Neural progenitor cell (in vitro differentiated cells): ENCODE measurements at places on chromosomes 6 and 20.

- H3K4me1 ChIP-seq = peaks cover 48% of the 10 kb centered on the region
- no peaks in the 10 kb centered on the region for H3K27me3 ChIP-seq
- no peak for DNase-seq
- H3K4me3 ChIP-seq = no peak overlapping the region
- H3K27ac ChIP-seq = no peak overlapping the region
- H3K36me3 ChIP-seq = no peaks in the 10 kb centered on the region
These were observed 152.9 kb downstream of the JARID2 start for GRCh38 chr6:15398633-15399275.

DNA sequence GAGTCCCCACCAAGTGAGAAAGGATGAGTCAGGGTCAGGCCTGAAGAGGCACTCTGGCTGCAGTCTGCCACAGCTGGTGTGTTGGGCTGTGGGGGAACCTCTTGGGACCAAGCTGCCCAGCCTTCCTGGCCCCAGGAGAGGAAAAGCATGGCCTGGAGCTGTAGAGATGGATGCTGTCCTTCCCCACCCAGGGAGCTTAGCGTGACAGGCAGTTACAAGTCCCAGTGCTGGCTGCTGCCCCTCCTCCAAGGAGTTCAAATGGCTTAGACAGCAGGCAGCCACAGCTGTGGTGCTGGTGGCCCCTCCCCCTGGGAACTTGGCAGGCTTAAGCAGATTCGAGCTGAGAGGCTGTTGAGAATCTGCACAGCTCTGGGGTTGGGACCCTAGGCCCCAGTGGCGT is 253.2 kb downstream of the PLCB1 start:
- H3K27ac ChIP-seq = no peak overlapping the region
- H3K27me3 ChIP-seq = no peaks in the 10 kb centered on the region
- no peaks in the 10 kb centered on the region for H3K36me3 ChIP-seq
- H3K4me3 ChIP-seq = no peak overlapping the region
- H3K4me1 ChIP-seq = peaks cover 40% of the 10 kb centered on the region

DNA sequence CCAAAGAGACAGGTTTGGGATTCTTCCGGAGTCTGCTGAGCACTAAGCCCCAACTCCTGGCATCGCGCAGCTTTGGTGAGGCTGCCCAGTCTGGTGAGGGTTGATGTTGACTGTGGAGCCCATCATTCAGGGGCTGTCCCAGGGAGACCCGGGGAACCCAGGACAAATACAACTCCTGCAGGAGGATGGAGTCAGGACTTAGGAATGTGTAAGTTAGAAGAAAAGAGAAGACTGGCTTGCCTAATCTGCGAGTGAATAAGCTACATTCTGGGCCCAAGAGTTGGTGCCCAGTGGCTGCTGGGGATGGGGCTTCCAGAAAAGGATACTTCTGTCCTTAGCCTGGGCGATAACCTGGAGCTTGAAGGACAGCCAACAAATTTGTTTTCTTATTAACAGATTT is 47.9 kb downstream of the STK35 start:
- no peaks in the 10 kb centered on the region for H3K4me1 ChIP-seq
- no peak overlapping the region for H3K27ac ChIP-seq
- H3K36me3 ChIP-seq = no peaks in the 10 kb centered on the region
- H3K4me3 ChIP-seq = no peak overlapping the region

DNA sequence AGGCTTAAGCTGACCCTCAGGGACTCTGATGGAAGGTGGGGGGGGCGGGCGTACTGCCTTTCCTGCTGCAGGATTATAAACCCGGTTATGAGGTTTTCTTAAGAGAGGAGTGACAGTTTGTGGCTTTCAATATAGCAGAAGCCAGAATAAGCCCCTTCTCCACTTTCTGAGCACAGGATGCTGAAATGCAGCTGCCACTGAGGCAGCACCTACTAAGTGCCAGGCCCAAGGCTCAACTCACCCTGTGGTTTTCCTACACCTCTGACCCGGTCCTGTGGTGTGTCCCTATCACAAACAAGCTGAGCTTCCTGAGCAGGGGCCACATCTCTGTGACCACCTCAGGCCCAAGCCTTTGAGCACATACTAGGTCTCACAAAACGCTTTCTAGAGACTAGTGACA is 59.6 kb upstream of the NFATC2 start:
- DNase-seq = no peak
- no peak overlapping the region for H3K27ac ChIP-seq
- peaks cover 4% of the 10 kb centered on the region for H3K4me1 ChIP-seq

DNA sequence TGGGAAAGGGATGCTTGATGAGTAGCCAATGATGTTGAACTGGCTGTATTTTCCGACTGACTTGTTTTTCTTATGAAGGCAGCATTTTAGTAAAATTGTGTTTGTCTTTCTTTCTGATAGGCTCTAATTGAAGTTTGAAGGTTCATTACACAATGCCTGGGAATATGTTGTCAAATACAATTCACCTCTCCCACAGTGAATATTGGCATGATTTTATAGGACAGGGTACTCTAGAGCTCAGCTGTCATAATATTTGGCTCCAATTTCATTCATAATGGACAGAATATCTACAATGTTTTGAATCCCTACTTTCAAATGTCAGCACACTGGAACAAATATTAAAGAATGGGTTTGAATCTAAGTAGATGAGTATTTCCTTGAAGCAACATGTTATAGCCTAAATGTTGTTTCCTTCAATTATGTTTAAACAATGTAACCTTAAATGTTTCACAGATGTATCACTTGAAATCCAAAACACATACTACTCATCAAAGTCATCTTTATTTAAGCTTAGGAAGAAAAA is 81.4 kb downstream of the LAMA2 start:
- H3K27me3 ChIP-seq = no peaks in the 10 kb centered on the region
- no peaks in the 10 kb centered on the region for H3K36me3 ChIP-seq
- no peaks in the 10 kb centered on the region for H3K4me1 ChIP-seq
- H3K4me3 ChIP-seq = no peak overlapping the region
- DNase-seq = no peak

GRCh38 chr20:14264869-14265268 is 72.5 kb downstream of the FLRT3 start:
- no peaks in the 10 kb centered on the region for H3K36me3 ChIP-seq
- H3K4me3 ChIP-seq = no peak overlapping the region
- H3K4me1 ChIP-seq = no peaks in the 10 kb centered on the region
- no peaks in the 10 kb centered on the region for H3K27me3 ChIP-seq

DNA sequence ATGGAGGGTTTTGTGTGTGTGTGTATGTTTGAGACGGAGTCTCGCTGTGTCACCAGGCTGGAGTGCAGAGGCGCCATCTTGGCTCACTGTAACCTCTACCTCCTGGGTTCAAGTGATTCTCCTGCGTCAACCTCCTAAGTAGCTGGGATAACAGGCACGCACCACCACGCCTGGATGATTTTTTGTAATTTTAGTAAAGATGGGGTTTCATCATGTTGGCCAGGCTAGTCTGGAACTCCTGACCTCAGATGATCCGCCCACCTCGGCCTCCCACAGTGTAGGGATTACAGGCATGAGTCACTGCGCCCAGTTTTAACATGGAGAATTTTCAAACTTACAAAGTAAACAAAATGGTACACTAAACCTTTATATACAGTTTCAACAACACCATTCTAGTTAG is 22.8 kb downstream of the AMD1 start:
- H3K27me3 ChIP-seq = no peaks in the 10 kb centered on the region
- H3K4me1 ChIP-seq = no peaks in the 10 kb centered on the region
- DNase-seq = no peak

DNA sequence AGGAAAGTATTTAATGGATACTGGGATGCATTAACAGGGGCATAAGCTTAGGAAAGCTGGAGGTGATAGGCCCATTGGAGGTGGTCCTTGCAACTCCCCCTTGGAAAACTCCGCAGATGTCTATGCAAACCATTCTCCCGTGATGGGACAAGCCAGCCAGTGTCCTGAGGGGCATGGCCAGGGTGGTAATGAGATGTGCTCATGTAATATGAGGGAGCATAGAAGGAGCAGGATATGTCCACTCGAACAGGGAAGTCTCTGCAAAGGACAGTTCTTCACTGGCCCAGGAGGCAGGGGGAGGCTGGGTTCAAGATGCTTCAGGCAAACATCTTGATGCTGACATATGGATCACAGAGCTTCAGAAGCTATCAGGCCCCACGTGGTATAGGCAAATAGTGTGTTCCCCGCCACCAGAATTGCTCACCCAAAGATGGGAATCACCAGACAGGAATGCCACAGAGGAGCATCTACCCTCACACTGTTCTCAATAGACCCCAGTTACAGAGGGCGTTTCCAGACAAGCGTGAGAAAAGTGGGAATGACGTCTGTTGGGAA is 201.6 kb upstream of the CDH4 start:
- H3K27ac ChIP-seq = no peak overlapping the region
- peaks cover 5% of the 10 kb centered on the region for H3K27me3 ChIP-seq
- H3K36me3 ChIP-seq = no peaks in the 10 kb centered on the region
- DNase-seq = no peak

DNA sequence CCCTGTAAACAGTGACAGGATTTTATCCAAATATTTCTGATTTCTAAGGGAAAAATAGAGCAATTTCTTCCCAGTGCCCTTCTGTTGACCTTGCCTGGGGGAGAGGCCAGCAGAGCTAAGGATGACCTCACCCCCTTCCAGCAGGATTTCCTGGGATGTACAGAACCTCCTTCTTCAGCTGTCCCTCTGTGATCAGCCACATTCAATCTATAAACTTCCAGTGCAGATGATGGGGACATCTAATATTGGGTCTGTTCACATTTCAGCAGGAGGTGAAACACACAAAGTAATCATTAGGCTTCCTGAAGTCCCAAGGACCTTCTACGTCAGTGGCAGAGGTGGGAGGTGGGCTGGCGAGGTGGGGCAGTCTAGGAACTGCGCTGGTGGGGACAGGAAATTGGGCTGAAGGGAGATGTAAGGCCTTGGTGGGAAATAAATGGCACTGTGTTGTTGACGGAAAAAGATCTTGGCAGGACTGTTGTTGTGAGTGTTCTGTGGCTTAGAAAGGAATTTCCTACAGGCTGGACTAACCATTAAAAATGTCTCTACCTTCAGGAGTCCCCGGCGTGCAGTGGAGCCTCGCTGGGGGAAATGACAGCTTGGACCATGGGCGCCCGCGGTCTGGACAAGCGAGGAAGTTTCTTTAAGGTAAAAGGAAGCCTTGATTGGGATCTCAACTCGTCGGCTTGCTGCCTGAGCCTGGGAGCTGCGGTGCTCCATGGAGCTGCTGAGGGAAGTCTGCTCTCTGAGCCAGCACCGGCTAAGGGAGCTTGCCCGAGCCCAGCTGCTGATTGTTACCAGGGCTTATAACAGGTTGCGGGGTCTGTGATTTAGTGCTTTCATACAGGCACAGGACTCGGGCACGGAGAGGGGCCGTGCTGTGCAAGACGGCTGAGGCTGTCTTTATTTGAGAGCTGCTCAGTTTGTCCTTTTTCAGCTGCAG is 127.9 kb upstream of the NAA20 start:
- no peaks in the 10 kb centered on the region for H3K27me3 ChIP-seq
- H3K36me3 ChIP-seq = no peaks in the 10 kb centered on the region
- H3K4me1 ChIP-seq = peaks cover 7% of the 10 kb centered on the region
- H3K4me3 ChIP-seq = no peak overlapping the region
- no peak overlapping the region for H3K27ac ChIP-seq
- no peak for DNase-seq

GRCh38 chr6:68637782-68638181 is 2.7 kb downstream of the ADGRB3 start:
- peaks cover 20% of the 10 kb centered on the region for H3K4me1 ChIP-seq
- no peaks in the 10 kb centered on the region for H3K36me3 ChIP-seq
- no peak overlapping the region for H3K4me3 ChIP-seq
- no peak overlapping the region for H3K27ac ChIP-seq
- H3K27me3 ChIP-seq = peaks cover 84% of the 10 kb centered on the region

DNA sequence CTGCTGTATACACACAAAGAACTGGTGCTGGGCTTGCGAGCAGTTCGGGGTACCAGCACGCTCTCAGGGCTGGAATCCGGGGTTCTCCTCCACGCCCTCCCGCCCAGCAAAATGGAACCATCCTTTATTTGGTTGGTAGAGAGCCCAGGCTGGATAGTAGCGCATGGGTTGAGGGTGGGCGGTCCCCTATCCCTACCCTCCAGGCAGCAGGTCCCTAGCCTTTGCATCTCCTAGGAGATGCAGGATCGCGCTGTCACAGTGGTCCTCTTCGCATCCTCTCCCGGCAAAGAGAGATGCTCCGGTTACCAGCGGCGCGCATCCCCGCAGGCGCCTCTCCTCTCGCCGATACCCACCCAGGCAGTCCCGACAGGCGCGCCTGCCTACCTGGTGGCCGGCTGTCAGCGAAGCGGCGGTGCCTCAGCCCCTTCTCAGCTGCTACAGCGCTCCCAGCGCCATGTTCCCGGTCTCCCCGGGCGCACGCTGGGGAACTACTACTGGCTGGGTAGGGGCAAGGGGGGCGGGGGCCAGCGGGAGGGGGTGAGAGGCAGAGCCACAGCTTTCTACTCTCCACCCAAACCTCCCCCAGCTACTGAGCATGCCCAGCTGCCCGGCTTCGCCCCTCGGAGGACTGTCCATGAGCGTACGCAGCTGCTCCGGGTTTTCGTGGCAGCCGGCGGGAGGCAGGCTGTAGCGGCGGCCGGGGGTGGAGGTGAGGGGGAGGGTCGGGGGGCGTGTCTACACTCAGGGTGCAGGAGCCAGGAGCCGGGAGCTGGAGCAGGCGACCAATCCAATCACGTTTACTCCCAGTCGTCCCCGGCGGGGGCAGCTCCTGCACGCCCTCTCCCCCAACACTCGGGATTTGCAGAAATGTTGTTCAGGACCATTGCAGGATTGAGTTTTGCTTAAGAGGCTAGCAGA is at the start of gene PAK5:
Gene PAK5 (minus strand): TSS at position 699 of the 918 bp plus-strand sequence. CDS start 194,748 bp downstream, outside the sequence.
- no peak within 1 kb of the TSS for H3K27ac ChIP-seq
- peaks cover 12% of the 10 kb centered on the region for H3K4me1 ChIP-seq
- peak within 1 kb of the TSS; percentile 69 for H3K4me3 ChIP-seq
- H3K36me3 ChIP-seq = no peaks in the 10 kb centered on the region

DNA sequence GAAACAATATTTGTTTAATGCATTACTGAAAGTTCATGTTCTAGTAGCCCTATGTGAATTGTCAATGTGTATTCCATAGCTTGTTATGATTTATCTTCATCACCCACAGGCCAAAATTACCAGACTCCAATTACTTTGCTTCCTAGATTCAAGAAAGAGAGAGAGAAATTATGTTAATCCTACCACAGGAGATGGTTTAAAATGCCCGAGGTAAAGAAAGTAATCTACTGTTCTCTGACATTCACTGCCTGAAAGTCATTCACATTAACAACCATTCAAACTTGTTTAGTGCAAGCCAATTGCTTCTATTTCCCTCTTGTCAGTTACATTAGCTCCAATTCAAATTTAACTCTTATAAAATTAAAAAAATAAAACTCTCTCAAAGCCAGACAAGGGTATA is 260.4 kb upstream of the THEMIS start:
- DNase-seq = no peak
- no peak overlapping the region for H3K4me3 ChIP-seq
- no peaks in the 10 kb centered on the region for H3K27me3 ChIP-seq
- no peak overlapping the region for H3K27ac ChIP-seq

GRCh38 chr20:38247166-38247509 is 13.4 kb downstream of the KIAA1755 start:
- no peaks in the 10 kb centered on the region for H3K36me3 ChIP-seq
- H3K4me3 ChIP-seq = no peak overlapping the region
- H3K4me1 ChIP-seq = peaks cover under 1% of the 10 kb centered on the region
- no peak for DNase-seq
- H3K27ac ChIP-seq = no peak overlapping the region
